Stimulated activated CD4-positive, alpha-beta T cell treated with anti-CD3 and anti-CD28 coated beads, Interleukin-15, amount 100 ng/mL, for 1 hour (primary cell): ENCODE measurements at places on chromosomes 2 and 18.

GRCh38 chr18:79717059-79717458 is 37.5 kb downstream of the CTDP1 start:
- DNase-seq = no peak

DNA sequence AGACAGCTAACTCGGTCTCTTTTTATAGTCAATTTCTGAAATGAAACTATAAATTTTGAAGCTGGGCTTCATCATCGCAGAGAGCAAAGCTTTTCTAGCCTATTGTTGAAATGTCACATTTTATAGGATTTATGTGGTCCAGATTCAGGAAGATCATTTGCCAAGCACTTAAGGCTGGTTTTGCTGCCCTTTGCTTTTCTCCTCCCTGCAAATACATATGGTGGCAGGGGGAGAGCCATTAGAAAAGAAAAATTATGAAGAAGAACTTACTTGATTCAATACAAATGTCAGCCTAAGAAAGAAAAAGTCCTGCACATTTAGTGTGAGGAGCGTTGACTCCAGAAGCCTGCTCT is 206.9 kb upstream of the NRP2 start:
- DNase-seq = no peak

DNA sequence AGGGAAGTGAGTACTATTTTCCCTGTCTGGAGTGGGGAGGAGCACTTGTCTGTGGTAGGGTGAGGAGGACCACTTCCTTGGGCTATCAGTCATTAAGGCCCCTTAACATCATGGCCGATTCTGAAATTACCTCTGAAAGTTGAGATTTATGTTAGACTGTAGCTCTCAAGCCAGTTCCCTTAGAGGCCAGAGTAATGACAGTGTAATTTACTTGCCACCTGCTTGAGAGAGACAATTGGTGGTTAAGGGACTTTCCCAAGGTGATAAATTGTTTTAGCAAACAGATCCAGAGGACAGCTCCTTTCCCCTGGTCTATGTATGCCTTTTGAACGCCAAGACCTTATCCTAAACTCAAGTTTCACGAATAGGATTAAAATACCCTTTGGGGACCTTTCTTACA is 56.1 kb downstream of the NEDD4L start:
- no peak for DNase-seq

- DNase-seq = no peak
Observed at GRCh38 chr18:27695503-27695902, 481.4 kb downstream of the CDH2 start.

GRCh38 chr2:211516537-211516936 is 960.1 kb downstream of the CPS1 start:
- DNase-seq = no peak

DNA sequence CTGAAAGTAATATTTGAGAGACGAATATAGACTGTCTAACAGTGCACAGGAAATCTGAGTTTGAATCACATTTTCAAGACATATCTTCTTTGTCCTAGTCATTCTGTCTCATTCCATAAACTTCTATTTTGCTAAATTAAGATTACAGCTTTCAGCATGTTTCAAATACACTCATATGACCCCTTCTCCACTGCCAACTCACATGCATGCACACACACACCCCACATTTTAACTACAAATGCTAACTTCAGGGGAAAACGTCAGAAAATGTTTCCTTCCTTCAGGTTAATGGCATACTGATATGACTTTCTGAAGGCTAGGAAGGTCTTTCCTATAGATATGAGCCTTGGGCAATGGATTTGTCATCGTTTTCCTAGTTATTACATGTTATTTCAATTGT is 373.7 kb downstream of the RBM43 start:
- DNase-seq = no peak
